ENCODE measurements at places on chromosomes 1 and 21.

DNA sequence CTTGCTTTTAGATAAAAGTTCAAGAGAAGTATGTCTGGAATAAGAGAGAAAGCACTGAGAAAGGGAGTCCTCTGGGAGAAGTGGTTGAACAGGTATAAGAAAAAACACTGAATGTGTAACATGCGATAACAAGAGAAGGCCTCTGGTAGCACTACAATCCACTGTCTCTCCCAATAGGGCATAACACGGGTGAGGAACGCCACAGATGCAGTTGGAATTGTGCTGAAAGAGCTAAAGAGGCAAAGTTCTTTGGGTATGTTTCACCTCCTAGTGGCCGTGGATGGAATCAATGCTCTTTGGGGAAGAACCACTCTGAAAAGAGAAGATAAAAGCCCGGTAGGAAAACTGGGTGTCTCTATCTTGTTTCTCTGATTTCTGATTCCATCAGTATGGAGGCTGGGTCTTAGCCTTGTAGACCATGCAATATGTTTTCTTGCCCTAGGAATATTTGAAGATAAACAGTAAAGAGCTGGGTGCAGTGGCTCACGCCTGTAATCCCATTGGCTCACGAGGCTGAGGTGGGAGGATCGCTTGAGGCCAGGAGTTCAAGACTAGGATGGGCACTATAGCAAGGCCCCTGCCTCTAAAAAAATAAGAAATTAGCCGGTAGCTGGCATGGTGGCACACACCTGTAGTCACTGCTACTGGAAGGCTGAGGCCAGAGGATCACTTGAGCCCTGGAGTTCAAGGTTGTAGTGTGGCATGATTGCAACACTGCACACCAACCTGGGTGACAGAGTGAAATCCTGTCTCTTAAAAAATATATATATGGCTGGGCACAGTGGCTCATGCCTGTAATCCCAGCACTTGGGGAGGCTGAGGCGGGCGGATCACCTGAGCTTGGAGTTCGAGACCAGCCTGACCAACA lies 40.4 kb downstream of the DAP3 start:
- DNase-seq, result peak; percentile 90

DNA sequence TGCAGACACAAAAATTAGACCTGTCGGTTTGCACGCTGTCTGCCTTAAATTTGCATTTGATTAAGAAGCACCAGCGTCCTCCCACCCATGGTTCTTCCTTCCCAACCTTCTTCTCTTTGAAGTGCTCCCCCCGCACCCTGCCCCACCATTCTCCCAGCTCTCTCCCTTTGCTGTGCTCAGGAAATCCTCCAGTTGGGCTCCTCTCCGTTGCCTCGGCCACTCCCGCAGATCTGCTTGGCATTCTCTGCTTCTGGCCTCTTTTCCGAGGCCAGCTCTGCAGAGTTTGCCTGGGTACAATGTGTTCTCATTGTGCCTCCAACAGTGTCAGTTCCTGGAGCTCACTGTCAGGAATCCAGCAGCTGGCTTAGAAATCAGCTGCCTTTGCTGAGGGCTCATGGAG lies 126.1 kb downstream of the NAV1 start:
- DNase-seq, result no peak

DNA sequence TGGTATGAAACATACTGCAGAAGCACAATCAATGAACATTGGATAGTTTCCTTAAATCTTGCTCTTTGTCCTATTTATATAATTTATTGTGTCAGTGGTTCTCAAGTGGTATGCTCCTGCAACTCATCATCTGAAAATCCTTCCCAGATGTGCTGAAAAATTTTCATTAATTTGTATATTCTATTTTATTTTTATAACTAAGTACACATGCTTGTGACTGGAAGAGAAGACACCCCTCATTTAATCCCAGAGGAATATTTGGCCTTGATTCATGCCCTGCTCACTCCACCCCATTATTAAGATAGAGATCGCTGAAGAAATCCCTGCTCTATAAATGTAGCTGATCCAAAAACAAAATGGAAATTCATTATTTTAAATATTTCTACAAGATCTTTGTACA lies 870.5 kb upstream of the CXADR start:
- no peak for DNase-seq

GRCh38 chr1:100445565-100445964 lies 92.4 kb upstream of the GPR88 start:
- DNase-seq, result no peak

- no peak for DNase-seq
Observed at GRCh38 chr1:14245954-14246353, 352.5 kb upstream of the KAZN start.

- DNase-seq, result peak; percentile 92
Observed at GRCh38 chr1:151457911-151458801, 1.1 kb downstream of the POGZ start.

DNA sequence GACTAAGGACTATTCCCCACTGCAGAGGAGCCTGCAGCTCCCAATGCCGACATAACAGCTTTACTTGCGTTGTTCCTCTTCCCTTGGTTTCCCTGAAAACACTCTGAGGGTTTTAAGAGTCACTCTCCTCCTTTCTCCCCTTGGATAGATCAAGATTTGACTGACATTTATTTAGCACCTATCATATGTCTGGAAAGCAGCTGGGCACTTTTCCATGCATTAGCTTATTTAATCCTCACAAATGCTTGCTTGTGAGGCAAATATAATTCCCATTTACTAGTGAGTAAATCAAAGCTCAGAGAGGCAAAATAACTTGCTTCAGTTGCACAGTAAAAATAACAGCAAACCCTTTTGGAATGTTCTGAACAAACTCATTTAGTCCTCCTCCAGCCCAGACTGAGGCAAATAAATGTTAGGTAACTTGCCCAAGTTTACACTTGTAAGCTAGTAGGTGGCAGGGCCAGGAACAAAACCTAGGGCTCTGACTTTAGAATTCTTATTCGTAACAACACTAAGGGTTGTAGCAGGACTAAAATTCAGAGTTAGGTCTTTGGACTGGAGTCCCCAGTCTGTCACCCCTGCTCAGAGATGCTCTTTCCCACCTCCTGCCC lies 81.4 kb downstream of the KCND3 start:
- DNase-seq, result no peak

GRCh38 chr1:14263225-14263624 lies 335.3 kb upstream of the KAZN start:
- no peak for DNase-seq

- no peak for DNase-seq
Observed at GRCh38 chr1:180133193-180133592, 21.5 kb upstream of the QSOX1 start.

DNA sequence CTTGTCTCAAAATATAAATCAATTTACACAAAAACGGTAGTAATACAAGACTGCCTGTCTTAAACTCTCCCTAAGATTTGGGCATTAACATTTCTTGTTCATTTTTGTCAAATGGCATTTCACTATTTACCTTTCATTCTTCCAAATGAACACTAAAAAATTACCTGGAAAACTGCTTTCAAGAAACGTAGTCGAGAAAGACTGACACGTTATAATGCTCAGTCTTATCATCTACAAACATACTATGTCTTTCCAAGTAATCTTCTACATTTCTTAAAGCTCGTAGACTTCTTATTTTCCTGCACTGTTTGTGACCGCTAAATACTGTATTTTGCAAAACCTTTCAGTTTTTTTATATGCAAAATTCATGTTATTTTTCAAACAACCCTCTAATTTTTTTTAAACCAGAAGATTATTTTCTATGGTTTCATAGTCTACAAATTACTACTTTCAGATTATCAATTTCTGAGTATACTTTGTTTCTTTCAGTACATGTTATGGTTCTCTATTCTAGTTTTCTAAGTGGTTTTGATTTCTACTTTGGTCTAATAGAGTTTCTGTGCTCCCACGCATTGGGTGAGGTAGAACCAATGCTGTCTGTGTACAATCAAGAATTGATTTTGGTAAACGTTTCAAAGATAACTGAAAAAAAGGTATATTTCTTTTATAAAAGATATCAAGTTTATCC lies 336.4 kb downstream of the SMYD3 start:
- no peak for DNase-seq

- DNase-seq, result peak; percentile 63
Observed at GRCh38 chr1:80155371-80155770, 1148.8 kb upstream of the ADGRL4 start.

GRCh38 chr1:22490309-22490708 lies 38.7 kb downstream of the ZBTB40 start:
- peak; percentile 91 for DNase-seq
